ENCODE measurements at places on chromosomes 6 and 20. TPM values are rescaled to one million over a fixed set of nuclear protein-coding genes. Genes with fewer than 3 reads are reported as not detected.

CNKSR3 gene
- 42.9 TPM for total RNA-seq

METTL24 gene
- 0.48 TPM for total RNA-seq

EPPIN gene
- total RNA-seq: not detected

CAP2 gene
- total RNA-seq: 2.5 TPM

CASS4 gene
- 0.93 TPM for total RNA-seq

- no peak for DNase-seq
Measured at GRCh38 chr20:21229163-21229562, 74.0 kb upstream of the XRN2 start.

DNA sequence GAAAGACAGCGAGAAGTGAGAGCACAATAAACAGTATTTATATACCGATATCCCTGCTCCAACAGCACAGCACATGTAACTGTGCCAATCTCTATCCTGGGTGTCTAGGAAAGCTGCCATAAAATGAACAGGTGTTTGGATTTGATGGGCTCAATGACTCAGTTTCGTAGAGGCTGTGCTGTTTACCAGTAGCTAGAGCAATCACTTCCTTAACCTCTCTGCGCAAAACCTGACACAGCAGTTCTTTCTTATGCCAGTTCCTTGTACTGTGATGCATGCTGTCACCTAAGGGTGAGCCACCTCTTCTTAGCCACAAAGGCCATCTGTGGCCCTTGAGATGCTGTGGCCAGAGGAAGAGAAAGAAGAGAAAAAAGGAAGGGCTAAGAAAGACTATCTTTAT lies 59.3 kb downstream of the SHPRH start:
- no peak for DNase-seq

DNA sequence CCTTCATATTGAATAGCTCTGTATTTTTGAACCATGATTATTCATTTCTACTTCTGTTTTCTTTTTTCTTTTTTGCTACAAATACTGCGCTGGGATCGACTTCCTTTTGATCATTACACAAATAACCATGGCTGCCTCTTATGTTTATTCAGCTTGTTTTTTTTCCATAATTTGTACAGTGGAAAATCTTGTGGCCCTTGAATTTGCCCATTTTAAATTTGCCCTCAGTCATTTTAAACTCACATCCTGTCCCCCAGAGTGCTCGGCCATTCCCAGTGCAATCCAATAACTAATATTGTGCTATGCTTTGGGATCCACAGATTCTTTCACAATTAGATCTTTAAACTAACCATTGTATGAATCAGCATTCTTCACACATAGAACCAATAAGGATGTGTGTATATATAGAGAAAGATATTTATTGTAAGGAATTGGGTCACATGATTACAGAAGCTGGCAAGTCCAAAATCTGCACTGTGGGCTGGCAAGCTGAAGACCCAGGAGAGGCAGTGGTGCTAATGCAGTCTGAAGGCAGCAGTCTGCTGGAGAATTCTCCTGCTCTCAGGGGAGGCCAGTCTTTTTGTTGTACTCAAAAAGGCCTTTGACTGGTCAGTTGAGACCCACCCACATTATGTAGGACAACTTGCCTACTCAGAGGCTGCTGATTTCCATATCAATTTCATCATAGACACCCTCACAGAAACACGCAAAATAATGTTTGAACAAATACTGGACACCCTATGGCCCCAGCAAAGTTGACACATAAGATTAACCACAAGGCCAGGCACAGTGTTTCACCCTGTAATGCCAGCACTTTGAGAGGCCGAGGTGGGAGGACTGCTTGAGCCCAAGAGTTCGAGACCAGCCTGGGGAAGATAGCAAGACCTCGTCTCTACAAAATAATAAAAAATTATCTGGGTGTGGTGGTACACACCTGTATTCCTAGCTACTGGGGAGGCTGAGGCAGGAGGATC lies 147.1 kb downstream of the MTHFD1L start:
- DNase-seq: no peak

DNA sequence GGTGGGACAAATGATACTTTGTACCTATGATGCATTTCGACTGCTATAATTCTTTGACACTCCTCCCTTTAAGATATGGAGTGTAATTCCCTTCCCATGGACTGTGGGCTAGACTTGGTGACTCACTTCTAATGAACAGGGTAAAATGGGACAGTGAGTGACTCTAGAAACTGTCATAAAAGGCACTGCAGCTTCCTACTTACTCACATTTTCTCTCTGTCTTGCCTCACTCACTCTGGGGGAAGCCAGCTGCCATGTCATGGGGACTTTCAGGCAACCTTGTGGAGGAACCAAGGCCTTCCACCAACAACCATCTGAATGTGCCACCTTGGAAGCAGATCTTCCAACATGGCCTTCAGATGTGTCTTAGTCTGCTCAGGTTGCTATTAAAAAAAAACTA lies 12.9 kb upstream of the GFOD1 start:
- no peak for DNase-seq

DNA sequence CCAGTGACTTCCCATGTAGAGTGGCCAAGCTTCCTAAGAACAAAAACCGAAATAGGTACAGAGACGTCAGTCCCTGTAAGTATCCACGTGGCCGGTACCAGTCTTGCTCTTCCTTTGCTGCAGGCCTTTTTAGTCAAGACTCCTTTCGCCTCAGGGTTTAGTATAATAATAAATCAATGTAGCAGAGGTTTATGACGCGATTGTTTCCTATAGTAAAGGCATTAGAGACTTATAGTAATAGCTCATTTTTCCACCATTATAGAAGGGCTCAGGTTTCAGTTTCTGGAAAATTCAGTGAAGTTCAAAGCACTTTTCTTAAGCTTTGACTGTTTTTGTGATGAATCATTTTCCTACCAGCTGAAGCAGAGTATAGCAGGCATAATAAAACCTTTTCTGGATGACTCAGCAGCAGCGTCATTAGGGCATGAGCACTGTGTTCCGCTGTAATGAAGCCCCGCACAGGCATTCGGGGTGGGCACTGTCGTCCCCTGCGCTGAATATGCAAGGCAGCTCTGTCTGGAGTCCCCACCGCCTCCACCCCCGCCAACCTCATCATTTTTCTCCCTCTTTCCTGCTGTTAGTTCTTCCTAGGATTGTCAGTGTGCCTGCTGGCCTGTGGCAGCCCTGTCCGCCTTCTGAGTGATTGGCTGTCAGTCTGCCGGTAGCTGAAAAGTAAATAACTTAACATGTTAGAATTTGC lies 51.3 kb downstream of the PTPN1 start:
- DNase-seq: no peak

GRCh38 chr20:54025251-54025771 lies 45.1 kb downstream of the BCAS1 start:
- no peak for DNase-seq

GRCh38 chr20:9078826-9079731 lies 10.2 kb downstream of the PLCB4 start:
- no peak for DNase-seq

DNA sequence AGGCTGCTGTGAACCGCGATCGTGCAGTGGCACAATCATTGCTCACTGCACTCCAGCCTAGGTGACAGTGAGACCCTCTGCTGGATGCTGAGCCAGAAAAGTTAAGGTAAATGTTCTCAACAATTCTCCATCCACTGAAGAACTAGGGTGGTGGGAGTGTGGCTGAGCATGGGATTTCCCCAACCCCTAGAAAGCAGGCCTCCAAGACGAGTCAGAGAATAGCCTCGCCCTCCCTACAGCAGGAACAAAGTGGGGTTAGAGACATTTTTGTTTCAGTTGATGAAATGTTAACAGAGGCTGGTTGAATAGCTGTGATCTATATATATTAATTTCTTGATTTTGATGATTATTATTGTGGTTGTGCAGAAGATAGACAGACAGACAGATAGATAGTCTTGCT lies 6.1 kb upstream of the ALDH8A1 start:
- DNase-seq: no peak

DNA sequence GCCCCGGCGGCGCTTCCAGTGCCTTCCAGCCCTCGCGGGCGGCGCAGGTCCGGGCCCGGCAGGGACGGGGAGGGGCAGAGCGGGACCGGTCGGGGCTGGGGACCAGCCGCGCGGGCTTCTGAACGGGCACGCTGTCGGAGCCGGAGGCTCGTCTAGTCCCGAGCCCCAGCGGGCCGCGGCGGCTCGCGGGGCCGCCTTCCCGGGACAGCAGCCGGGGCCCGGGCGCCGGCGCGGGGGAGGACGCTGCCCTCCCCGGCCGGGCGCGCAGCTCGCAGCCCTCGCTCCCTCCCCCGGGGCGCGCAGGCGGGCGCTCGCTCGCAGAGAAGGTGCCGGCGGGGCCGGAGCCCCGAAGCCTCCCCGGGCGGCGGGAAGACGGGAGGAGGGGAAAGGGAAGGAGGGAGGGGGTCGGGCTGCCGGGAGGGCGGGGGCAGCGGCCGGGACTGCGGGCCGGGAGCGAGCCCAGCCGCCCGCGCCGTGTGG lies 696 bp upstream of the SIRPA start:
- DNase-seq: peak; percentile 89

DNA sequence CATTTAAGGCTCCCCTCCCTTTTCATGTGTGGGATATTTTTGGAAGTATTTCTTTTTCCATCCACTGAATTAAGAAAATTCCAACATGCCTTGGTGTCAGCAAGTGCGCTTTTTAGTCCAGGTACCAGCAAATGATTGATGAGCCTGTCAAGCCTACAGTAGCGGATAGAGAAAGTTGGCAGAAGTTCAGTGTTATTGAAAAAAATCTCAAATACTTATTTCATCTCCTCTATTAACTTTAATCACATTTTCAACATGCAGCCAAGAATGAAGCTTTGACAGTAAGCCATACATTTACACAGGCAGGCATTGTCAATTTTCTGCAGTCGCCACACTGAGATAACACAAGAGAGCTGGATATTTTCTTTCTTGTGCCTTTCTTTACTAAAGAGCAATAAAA lies 50.4 kb downstream of the BLOC1S5 start:
- no peak for DNase-seq

- no peak for DNase-seq
Measured at GRCh38 chr20:16432466-16433292, 140.6 kb downstream of the KIF16B start.

DNA sequence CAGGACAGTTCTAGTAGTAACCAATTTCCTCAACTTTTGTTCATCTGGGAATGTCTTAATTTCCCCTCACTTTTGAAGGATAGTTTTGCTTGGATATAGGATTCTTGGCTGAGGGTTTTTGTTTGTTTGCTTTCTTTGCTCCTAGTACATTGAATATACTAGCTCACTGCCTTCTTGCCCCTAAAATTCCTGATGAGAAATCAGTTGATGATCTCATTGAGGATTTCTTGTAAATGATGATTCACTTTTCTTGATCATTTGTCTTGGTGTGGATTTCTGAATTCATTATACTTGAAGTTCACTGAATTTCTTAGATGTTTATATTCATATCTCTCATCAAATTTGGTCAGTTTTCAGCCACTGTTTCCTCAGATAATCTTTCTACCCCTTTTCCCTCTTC lies 49.1 kb upstream of the PRDM1 start:
- DNase-seq: no peak

- DNase-seq: no peak
Measured at GRCh38 chr6:45724511-45724910, 291.1 kb downstream of the CLIC5 start.

DNA sequence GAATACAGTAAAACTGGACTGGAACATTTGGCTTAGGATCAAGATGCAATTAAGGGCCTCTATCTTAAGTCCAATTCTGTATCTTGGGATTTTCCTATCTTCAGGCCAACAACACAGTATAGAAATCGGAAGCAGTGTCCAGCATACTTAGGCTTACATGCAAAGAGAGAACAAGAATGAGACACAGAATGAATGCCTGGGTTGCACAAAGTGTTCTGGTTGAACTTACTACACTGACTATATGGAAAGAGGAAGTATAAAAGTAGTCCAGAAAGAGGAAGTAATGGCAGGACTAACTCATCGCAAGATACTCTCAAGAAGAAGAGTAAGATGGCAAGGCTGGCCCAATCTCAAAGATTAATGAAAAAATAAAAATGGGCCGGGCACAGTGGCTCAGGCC lies 87.6 kb downstream of the BTBD9 start:
- no peak for DNase-seq

- peak; percentile 84 for DNase-seq
Measured at GRCh38 chr6:144285798-144286502, 815 bp downstream of the UTRN start.

GRCh38 chr20:62274332-62274950 lies 28.4 kb upstream of the ADRM1 start:
- DNase-seq: no peak

- DNase-seq: no peak
Measured at GRCh38 chr6:160999516-160999915, 7.9 kb downstream of the MAP3K4 start.

DNA sequence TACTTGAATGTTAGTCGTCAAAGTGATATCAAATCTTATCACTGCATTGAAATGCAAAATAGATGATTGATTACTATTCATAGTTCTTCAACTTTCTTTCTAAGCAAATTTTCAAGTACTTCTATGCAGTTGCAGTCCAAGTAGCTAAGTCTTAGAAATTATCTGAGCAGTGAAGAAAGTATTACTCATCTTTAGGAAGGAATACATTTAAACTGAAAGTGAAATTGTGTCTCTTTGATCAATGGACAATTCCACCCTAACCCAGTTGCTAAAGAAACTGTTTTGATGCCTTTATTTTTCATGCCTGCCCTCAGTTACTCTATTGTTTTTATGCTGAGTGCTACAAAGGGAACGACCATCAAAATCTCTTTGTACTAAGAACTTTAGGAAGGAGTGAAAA lies 337.4 kb downstream of the GRIK2 start:
- DNase-seq: no peak

DNA sequence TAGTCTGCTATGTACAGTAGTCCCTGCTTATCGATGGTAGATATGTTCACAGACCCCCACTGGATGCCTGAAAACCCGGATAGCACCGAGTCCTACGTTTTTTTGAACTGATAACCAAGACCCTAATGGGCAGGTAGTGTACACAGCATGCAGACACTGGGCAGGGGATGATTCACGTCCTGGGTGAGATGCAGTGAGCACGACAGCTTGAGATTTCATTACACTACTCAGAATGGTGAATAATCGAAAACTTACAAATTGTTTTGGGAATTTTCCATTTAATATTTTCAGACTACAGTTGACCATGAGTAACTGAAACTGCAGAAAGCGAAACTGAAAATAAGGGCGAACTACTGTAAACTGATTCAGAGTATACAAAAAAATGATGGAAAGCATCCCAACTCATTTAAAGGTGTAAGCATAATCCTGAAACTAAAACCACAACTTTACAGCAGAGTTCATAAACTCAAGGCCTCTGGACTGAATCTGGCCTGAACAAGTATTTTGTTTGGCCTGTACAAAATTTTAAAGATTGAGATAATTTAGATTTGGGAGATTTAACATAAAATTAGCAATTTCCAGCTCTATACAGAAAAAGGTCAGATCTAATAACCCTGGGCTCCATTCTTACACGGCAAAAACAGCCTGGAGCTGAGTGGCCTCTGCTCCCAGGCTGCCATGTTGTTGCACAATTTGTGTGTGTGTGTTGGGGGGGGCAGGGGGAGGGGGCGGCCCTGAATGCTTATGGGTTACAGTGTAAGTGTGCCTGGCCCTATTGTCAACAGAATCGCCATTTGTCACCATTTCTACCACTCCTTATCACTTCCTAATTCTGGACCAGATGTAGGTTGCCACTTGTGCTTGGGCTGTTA lies 34.9 kb downstream of the RNF24 start:
- no peak for DNase-seq

All from left lobe of liver (tissue), 2 donors.